ENCODE measurements at places on chromosomes 4 and X.

DNA sequence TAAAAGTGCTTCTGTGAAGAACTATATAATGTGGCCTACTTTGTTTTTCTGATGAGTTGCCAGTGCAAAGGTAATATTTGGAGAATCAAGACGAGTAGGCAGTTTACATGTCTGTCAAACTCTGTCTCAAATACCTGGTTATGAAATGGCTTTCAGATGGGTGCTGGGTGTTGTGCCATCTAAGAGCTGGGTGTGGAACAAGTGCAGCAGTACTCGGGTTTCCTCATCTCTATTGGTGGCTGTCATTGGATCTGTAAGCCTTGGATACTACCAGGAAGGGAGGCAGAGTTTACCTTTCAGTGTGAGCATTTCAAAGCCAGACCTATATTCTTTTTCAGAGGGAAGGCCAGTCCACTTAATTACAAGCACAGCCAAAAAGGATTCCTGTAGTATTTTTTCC lies 37.2 kb downstream of the MTM1 start:
- DNase-seq: no peak

- DNase-seq: no peak
Observed at GRCh38 chrX:153845195-153845594, 14.9 kb upstream of the PDZD4 start.

DNA sequence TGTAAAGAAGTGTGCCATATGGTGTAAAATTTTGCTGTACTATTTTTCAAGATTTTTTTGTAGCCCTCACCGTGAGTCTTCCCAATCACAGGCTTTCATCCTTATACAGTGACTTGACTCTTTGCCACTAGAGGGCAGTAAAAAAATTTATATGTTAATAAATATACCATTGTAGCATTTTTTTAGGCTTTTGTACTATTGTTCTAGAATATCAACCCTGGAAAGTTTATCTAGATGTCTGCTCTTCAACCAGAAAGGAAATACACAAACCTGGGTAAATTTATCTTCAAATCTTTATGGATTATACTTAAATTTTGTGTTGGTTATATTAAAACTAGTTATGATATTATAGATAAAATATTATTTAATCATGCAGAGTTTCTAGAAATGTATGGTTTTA lies 235.3 kb downstream of the TENM3 start:
- DNase-seq: no peak

- DNase-seq: peak; percentile 46
Observed at GRCh38 chr4:1010395-1011021, 918 bp upstream of the FGFRL1 start.

- no peak for DNase-seq
Observed at GRCh38 chrX:111041018-111041462, 55.0 kb upstream of the PAK3 start.

DNA sequence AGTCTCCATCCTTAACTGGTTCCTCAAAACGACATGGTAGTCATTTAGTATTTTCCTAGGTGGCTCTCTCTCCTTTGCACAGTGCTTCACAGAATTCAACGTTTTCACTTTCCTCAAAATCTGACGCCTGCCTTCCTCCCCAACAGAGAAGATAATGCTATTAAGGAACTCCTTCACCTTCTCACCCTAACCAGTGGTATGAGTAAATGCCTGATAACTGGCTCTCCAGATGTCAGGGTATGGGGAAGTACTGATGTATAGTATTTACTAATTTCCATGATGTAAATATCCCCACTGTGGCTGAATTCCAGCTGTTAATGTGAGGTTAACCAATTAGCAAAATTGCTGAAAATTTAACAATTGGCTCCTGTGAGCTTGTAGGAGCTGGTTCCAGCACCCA lies 28.8 kb upstream of the NSUN7 start:
- DNase-seq: no peak

- DNase-seq: no peak
Observed at GRCh38 chrX:109939498-109939897, 63.4 kb upstream of the TMEM164 start.

DNA sequence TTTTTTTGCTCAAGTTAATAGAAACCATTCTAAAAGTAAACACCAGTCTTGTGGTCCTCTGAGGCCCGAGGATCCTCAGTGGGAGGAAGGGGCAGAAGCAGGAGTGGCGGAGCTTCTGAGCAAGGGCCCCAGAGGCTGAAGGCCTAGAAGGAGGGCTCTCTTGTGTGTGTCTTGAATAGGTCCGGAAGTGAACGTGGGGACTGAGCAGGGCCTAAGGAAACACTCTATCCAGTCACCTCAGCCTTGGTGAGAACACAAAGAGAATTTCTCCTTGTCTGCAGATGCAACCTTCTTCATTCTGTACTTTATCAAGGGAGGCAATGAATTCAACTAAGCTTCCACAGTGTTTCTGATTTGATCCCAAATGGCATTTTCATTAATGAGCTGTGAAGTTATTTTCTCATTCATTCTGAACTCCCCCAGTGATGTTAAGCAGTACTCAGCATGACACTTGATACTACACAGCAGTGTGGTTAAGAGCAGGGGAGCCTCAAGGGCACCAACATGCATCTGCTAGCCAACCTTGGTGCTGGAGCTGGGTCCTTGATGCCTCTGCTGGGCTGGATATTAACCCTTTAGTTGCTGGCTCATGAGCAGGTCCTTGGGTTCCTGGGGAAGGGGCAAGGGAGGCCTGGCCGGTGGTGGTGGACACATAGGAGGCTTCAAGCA lies 64.7 kb downstream of the RBM47 start:
- no peak for DNase-seq

DNA sequence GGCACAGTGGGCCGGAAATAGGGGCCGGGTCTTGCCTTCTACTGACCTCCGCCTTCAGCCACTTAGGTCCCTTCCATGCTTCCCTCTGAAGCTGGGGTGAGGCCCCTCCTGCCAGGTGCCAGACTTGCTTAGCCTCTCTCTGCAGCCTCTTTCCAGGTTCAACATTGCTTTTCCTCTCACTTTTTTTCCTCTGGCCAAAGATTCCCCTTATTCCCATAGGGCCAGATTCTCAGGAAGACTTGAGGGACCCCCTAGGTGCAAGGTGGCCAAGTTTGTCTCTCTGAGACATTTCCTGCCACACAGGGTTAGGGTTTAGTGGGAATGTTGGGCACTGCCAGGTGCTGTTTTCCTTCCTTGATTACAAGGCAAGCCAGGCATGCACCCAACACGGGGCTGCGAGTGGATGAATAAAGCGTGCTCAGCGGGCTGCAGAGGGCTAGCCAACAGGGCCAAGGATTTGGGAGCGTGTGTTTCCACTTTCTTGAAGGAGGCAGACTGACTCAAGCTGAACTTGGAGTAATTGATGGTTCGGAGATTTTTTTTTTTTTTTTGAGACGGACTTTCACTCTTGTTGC lies 7.6 kb upstream of the GJB1 start:
- DNase-seq: no peak
